ENCODE measurements at places on chromosomes 12 and 14.
A peak's percentile ranks its signal among the peaks of the same experiment; 100 is the strongest.

DNA sequence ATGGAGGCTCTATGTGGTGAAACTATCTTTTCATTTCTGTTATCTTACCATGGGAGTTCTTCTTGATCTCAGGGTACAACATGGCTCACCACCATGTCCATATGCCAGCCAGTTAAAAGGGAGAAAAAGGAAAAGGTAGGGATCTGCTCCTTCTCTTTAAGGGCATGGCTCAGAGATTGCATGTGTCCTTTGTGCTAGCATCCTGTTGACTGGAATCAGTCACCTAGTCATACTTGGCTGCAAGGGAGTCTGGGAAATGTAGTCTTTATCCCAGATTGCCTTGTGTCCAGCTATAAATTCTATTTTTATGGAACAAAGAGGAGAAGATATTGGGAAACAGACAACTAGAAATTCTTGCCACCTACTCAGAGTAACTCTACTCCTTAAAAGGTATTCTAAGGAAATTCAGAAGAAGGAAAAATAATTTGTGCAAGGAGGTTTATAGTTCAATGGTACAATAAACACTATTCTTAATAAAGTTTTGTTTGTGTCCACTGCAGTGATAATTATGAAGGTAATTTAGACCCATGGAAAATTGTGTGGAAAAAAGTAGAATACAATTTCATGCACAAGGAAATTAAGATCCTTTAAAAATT lies 86.4 kb upstream of the RPH3A start:
- no peak for DNase-seq

DNA sequence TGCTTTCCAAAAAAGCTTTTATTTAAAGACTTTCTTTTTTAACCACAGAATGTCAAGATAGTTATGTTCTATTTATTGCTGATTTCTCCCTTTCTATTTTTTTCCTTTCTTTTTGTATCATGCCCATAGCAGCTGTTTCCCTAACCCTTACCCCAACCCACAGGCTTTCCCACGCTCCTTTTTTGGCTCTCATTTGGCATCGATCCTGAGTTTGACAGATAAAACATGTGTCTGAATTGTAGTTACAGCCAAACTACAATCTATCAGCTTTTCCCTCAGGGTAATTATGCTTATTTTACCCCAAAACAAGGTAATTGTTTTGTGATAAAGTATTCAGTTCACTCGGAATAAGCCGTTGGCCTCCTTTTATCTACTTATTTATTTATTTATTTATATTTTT lies 46.7 kb downstream of the PDE3A start:
- no peak for DNase-seq

GRCh38 chr14:104334424-104335161 lies 196.2 kb downstream of the KIF26A start:
- no peak for DNase-seq

GRCh38 chr12:43103866-43104265 lies 448.1 kb downstream of the ADAMTS20 start:
- no peak for DNase-seq

DNA sequence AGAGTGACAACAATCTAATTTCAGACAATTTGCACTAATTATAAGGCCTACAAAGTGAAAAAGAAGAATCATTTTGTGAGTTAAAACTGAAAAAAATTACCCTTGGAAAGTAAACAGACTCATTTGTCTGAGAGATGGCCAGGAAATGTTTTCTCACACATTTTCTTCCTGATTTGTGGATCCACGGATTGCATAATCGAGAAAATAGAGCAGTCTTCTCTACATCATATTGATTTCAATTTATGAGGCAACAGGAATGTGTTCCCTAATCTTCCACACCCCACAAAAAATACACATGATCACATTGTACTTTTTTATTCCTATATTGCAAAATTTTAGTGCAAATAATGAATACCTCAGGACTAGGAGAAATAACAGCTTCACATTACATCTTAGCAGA lies 160.8 kb downstream of the CCER1 start:
- DNase-seq: no peak

DNA sequence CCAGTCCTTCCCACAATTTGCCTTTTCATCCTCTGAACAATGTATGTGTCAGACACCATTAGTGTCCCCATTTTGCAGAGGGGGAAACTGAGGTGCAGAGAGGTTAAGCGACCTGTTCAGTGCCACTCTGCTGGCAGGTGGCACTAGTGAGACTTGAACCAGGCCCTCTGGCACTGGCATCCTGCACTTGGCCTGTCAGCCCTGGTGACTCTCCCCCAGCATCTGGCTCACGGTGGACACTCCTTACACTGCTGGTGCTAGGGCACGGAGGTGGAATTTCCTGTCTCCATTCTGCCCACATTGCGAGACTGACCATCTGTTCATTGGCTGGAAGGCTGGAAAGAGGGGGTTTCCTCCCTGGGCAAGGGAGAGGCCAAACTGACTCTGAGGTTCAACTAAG lies 48.7 kb downstream of the CCNK start:
- no peak for DNase-seq

- DNase-seq: no peak
Measured at GRCh38 chr14:23573384-23574015, 5.1 kb downstream of the JPH4 start.

GRCh38 chr12:88437226-88437625 lies 143.0 kb downstream of the KITLG start:
- no peak for DNase-seq

DNA sequence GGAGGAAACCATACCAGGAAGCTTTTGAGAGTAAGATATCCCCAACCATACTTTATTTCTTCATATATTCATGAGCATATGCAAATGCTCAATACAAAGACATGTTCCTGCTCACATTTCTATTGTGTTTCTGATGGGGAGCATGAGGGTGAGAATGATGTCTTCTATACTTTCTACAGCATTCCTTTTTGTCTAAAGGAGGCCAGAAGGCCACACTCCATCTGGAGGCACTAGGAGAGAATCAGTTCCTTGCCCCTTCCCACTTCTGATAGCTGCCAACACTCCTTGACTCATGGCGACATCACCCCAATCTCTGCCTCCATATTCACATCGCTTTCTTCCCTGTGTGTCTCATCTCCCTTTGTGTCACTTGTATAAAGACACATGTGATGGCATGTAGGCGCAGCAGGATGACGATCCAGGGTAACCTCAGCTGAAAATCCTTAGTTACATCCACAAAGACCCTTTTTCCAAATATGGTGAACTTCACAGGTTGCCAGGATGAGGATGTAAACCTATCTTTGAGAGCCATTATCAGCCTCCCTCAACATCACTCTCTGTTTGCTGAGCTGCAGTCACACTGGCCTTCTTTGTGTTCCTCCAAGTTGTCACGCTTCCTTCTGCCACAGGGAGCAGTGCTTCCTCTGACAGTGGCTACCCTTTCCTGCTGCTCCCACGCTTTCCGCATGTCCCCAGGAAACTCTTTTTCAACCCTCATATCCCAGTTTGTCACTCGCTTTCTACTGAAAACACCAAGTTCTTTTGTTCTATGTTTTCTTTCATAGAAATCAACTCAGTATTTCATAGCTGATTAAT lies 96.9 kb downstream of the STXBP6 start:
- no peak for DNase-seq

DNA sequence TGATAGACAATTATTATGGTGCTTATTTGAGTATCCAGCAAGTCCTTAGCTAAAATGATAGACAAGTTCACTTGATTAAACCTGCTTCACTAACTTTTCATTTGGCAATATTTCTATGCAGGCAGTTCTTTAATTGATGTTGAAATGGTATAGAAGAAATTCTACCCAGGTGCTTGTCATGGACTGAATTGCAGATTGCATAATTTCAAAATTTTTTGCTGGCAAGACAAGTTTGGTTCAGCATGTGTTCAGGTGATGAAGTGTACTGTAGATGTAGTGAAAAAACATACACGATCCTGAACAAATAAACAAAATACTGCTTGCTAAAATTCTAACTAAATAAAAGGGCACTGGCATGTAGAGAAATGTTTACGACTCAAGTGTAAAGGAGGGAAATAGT lies 189.0 kb downstream of the FOXA1 start:
- DNase-seq: no peak

- no peak for DNase-seq
Measured at GRCh38 chr14:40758076-40758475, 848.6 kb upstream of the LRFN5 start.

GRCh38 chr12:62966990-62967506 lies 32.1 kb upstream of the PPM1H start:
- no peak for DNase-seq

- DNase-seq: no peak
Measured at GRCh38 chr14:87656315-87656714, 336.7 kb downstream of the GALC start.

- DNase-seq: no peak
Measured at GRCh38 chr12:94326727-94327126, 132.9 kb downstream of the CEP83 start.

DNA sequence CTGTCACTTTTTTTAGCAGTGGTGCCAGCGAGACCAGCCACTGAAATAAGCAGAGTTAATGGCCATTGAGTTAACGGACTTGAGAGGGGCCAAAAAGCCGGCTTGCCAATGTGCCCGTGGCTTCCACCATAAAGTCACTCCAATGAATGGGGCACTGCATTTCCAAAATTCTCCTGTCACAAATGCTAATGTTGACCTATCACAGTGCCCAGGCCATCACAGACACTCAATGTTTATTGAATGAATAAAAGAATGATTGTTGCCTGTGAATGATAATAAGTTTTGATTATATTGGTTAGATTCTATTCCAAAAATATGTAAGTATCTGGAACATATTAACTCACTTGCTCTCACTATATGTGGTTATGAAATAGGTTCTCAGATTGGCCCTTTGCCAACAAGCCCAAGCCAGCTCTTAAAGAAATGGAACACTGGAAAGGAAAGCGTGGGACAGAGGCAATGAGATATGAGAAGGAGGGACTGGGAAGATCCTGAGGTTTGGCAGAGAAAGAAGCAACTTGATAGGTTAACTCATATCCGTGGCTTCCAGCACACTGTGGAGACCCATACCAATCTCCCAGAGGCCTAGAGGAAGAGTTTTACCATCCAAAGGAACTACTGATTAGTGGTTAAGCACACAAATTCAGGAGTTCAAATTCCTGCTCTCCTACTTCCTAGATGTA lies 108.7 kb downstream of the BTG1 start:
- no peak for DNase-seq

DNA sequence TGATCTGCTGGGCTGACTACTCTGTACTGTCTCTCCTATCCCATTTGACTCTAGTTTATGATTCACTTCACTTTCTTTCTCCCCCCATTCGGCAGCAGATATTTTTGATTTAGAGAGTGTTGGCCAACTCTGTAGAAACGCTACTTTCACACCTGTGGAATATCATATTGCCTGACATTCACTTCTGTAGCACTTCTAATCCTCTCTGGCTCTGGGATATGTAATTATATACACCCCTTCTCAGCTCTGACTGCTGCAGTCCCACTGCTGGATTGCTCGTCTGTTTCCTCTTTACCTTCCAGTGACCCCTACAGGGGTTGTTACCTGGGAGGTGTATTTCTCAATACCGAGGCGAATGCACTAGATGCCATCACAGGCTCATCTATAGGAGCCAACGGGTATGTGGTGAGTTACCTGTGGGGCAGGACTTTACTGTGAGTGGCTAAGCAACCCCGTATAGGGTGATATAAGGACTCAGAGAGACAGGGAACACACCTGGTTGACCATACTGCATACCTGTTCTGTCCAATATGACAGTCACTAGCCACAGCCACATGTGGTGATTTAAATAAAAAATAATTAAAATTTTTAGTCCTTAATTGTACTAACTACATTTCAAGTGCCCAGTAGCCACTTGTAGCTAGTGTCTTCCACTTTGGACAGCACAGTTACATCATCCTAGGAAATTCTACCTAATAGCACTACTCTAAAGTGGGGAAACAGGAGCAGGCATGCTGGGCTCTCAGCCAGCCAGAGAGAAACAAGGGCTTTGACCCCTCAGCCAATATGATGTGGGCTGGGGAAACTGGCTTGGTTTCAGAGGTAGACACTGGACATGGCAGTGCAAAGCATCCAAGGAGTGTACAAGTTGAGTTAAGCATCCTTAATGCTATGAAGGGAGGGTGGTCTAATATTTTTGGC lies 95.0 kb downstream of the C12orf75 start:
- DNase-seq: no peak

- no peak for DNase-seq
Measured at GRCh38 chr12:79291711-79292110, 399.1 kb downstream of the PAWR start.

- DNase-seq: no peak
Measured at GRCh38 chr12:75862692-75863471, 168.7 kb downstream of the PHLDA1 start.

- no peak for DNase-seq
Measured at GRCh38 chr12:77151030-77151429, 85.7 kb upstream of the E2F7 start.

- no peak for DNase-seq
Measured at GRCh38 chr12:21828136-21828775, 53.8 kb upstream of the KCNJ8 start.

DNA sequence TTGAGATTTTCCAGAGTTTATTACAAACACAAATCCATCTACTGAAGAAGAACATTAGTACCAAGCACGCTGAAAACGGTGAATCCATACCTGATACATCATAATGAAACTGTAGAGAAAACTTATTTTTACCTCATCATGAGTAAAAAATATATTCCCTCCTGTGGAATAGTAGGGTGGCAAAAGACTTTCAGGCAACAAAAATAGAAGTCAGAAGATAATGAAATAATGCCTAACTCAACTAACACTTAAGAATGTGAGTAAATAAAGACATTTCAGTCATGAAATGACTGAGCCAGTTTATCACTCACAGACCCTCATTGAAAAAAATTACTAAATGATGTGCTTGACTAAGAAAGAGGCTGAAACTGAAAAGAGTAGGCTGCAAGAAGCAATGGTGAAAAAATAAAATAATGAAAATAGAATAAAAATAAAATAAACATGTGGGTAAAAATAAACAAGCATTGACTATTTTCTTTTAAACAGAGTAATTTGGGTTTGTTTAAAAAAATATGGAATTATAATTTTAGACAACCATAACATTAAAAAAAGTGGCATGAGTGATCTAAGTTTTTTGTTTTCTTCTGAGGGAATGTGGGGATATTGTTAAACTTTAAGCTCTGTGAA lies 148.6 kb downstream of the ASCL1 start:
- DNase-seq: peak; percentile 28

GRCh38 chr12:113322343-113322742 lies 12.6 kb downstream of the SLC8B1 start:
- no peak for DNase-seq
